SK-N-SH (cell line): ENCODE measurements at places on chromosomes 11 and 22.

- no peak overlapping the region for H3K4me3 ChIP-seq
- no peaks in the 10 kb centered on the region; the same call in 1 of the 2 replicates for H3K27me3 ChIP-seq
- DNase-seq: no peak
- no peak overlapping the region for H3K27ac ChIP-seq
- no peaks in the 10 kb centered on the region for H3K4me1 ChIP-seq
These were observed 9.5 kb upstream of the GGA1 start for GRCh38 chr22:37599153-37599552.

DNA sequence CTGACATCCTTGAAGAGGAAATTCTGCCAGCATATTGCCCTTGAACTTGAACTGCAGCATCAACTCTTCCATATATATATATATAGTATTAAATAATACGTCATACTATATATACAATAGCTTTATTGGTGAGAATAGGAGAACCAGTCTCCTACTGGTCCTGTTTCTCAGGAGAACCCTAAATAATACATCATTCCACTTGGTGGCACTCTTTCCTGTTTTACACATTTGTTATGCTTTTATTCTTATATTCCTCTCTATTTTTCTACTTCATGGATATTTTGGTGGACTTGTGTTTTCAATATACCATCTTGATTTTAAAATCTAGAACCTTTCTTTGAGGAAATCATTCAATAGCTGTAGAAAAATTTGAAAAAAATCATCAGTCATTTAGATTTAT, 193.3 kb downstream of the TRPC6 start:
- H3K27ac ChIP-seq: no peak overlapping the region
- H3K27me3 ChIP-seq: no peaks in the 10 kb centered on the region
- no peak overlapping the region for H3K4me3 ChIP-seq

DNA sequence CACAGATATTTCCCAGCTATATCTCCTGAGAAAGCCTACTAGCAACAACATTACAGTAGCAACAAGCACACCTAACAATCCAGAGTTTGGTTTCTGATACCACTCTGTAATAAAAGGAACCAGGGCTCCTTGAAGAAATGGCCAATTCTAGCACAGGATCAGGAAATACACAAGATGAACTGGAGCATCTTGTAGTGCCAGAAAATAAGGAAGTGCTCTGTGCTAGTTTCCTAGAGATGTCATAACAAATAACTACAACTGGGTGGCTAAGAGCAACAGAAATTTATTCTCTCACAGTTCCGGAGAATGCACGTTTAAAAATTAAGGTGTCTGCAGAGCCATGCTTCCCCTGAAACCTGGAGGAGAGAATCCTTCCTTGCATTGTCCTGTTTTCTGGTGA, 217.8 kb downstream of the KIRREL3 start:
- H3K27ac ChIP-seq: no peak overlapping the region
- no peak for DNase-seq
- H3K4me1 ChIP-seq: no peaks in the 10 kb centered on the region
- H3K27me3 ChIP-seq: no peaks in the 10 kb centered on the region
- H3K4me3 ChIP-seq: no peak overlapping the region

- no peak overlapping the region for H3K4me3 ChIP-seq
- H3K27ac ChIP-seq: no peak overlapping the region
- no peaks in the 10 kb centered on the region for H3K4me1 ChIP-seq
- H3K27me3 ChIP-seq: no peaks in the 10 kb centered on the region; the same call in 1 of the 2 replicates
These were observed 145.6 kb downstream of the CSNK2A3 start for GRCh38 chr11:11207428-11207827.

DNA sequence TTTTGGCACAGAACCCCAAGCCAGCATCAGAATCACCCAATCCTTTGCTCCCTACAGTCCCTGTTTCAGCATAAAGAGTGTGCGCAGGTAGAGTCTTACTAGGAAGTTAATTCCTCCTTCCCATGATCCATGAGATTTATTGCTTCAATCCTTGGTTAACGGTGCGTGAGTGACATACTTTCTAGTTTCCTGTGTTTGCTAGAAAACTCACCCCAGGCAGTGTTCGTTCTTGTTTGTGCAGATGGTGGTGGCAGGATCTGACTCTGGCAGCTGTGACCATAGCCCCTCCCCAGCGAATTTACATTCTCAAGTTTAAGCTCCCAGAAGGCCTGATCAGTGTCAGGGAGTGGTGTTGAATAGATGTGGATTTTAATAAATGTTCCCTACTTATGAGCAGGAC, 106.7 kb upstream of the CCT8L2 start:
- no peaks in the 10 kb centered on the region for H3K36me3 ChIP-seq
- no peak for DNase-seq
- H3K27ac ChIP-seq: no peak overlapping the region
- no peaks in the 10 kb centered on the region for H3K4me1 ChIP-seq

DNA sequence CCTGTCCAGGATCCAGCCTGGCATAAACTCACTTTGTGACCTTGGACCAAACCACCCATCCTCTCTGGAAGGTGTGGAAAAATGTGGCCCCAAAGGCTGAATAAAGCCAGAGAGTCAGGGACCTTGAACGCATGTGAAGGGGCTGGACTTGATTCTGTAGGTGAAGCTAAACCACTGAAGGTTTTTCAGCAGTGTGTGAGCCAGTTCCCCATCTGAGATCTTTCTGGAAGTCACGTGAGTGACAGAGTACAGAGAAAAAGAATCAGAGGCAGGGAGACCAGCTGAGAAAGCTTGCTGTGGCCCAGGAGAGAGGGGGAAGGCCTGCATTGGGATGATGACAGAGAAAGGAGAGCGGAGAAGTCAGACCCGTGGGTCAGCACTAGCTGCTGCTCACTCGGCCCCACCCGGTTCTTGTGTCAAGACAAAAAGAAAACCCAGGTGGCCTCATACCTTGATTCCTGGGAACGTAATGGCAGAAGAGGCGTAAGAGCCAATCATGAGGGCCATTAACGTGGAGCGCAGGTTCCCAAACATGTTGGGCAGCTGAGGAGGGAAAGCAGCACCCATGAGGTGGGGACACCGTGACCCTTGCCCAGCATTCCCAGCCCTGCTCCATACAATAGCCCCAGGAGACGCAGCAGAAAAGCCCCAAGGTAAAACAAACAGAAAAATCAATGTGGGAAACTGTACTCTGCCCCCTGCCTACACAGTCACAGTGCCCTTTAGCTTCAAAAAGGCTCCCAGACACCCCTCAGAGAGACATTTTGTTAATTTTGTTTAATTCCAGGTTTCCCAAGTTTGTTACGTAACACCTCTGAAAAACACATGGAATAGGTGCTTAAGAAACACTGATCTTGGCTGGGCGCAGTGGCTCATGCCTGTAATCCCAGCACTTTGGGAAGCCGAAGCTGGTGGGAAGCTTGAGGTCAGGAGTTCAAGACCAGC, 17.9 kb downstream of the SLC43A1 start:
- no peaks in the 10 kb centered on the region for H3K36me3 ChIP-seq
- H3K27me3 ChIP-seq: no peaks in the 10 kb centered on the region
- H3K4me3 ChIP-seq: no peak overlapping the region
- DNase-seq: no peak
- no peak overlapping the region for H3K27ac ChIP-seq
- H3K4me1 ChIP-seq: peaks cover 11% of the 10 kb centered on the region; the same call in 1 of the 2 replicates

GRCh38 chr11:102590276-102591049, 34.7 kb downstream of the MMP20 start:
- H3K36me3 ChIP-seq: no peaks in the 10 kb centered on the region
- no peak for DNase-seq
- no peak overlapping the region for H3K27ac ChIP-seq
- no peaks in the 10 kb centered on the region for H3K4me1 ChIP-seq
- H3K4me3 ChIP-seq: no peak overlapping the region

- no peaks in the 10 kb centered on the region for H3K27me3 ChIP-seq
- H3K27ac ChIP-seq: no peak overlapping the region; the same call in 1 of the 2 replicates
- no peaks in the 10 kb centered on the region for H3K4me1 ChIP-seq
- no peak overlapping the region for H3K4me3 ChIP-seq
- no peaks in the 10 kb centered on the region for H3K36me3 ChIP-seq
These were observed 18.3 kb downstream of the MYO18B start for GRCh38 chr22:25760294-25760693.

DNA sequence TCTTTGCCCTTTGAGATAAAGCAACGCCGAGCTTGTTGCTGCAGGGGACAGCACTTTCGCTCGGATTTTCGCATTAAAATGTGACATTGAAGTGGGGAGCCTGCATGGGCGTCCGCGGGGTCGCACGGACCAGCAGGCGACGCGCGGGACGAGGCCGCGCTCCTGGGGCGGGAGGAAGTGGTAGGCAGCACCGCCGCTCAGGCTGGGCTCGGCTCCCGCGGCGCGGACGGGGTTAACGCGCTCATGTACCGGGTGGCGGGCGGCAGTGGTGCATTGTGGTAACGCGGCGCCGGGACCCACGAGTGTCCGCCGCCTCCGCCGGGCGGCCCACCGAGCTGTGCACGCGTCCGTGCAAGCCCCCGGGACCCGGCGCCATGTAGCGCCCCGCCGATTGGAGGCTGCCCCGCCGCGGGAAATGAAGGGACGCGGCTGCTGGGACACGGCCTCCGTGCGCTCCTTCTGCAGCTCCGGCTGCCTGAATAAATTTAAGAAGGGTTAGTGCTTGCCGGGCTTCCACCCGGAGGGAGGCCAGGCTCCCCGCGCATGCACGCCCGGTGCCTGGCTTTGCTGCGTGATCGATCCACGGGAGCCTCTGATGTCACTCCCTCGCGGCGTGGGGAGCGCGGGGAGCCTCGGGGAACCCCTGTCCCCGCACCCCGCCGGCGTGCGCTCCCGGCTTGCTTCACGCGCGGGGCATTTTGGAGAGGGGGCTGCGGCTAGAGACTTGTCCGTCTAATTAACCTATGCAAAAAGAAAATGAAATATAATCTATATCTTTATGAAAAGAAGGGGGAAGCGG, 127.7 kb downstream of the OSBP2 start:
- no peak overlapping the region for H3K27ac ChIP-seq
- H3K36me3 ChIP-seq: no peaks in the 10 kb centered on the region
- peak; percentile 87 for DNase-seq
- H3K27me3 ChIP-seq: no peaks in the 10 kb centered on the region

- H3K4me3 ChIP-seq: no peak overlapping the region
- no peaks in the 10 kb centered on the region for H3K27me3 ChIP-seq
- no peaks in the 10 kb centered on the region for H3K4me1 ChIP-seq
- H3K36me3 ChIP-seq: no peaks in the 10 kb centered on the region
These were observed 14.9 kb downstream of the SMCO4 start for GRCh38 chr11:93528252-93528651.

DNA sequence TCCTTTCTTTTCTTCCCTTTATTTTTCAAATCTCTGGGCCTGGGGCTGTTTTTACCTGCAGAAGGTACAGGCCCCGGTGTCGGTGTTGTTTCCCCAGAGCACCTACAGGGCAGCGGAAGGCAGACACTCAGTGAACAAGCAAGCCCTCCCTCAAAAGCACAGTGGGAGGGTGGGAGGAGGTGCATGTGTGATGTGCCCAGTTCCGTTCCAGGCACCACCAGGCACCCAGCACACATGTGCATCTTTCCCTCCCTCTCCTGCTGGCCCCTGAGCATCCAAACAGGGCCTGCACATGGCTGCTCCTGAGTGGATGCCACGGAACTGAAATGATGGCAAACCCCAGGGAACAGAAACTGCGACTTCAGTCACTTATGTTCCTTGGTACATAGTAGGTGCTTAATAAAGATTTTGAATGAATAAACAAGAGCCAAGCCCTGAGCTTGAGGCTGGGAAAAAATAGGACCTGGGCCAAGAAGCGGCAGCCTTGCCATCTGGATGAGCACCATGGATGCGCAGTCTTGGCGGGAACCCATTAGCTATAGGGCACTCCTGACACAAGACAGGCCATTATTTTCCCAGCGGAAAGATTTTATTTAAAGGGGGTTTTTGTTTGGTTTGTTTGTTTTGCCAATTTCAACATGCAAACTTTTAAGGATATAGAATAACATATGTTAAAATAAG, 47.8 kb downstream of the ARRB1 start:
- H3K4me3 ChIP-seq: no peak overlapping the region
- H3K27ac ChIP-seq: no peak overlapping the region
- peaks cover 34% of the 10 kb centered on the region for H3K4me1 ChIP-seq
- H3K36me3 ChIP-seq: no peaks in the 10 kb centered on the region

DNA sequence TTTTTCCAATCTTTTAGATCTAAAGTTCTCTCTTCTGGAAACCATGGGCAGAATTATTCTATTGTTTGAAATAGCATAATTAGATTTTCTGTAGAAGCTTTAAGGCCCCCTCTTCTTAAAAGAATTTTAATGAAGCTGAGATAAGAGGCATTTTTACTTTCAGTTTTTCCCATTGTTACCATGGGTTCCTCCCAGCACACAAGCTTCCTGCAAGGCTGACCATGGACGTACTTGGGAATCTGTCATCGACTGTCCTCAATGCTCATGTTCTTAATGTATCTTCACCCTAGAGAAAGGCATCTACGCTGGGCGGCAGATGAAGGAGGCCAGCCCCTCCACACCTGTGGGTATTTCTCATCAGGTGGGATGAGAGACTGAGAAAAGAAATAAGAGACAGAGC, 11.1 kb downstream of the OR52K2 start:
- H3K4me1 ChIP-seq: no peaks in the 10 kb centered on the region
- no peak for DNase-seq
- no peak overlapping the region for H3K27ac ChIP-seq
- H3K4me3 ChIP-seq: peak overlapping the region; percentile 21; the same call in 1 of the 2 replicates
- H3K36me3 ChIP-seq: no peaks in the 10 kb centered on the region

- H3K36me3 ChIP-seq: peaks cover 2% of the 10 kb centered on the region
- H3K4me1 ChIP-seq: no peaks in the 10 kb centered on the region
- no peaks in the 10 kb centered on the region for H3K27me3 ChIP-seq
- H3K27ac ChIP-seq: no peak overlapping the region
These were observed 1014.1 kb downstream of the LRRC4C start for GRCh38 chr11:40445391-40445790.

GRCh38 chr11:32418836-32419235, 16.5 kb downstream of the WT1 start:
- no peak for DNase-seq
- no peak overlapping the region for H3K4me3 ChIP-seq
- no peak overlapping the region for H3K27ac ChIP-seq
- peaks cover 7% of the 10 kb centered on the region; the same call in 1 of the 2 replicates for H3K27me3 ChIP-seq

DNA sequence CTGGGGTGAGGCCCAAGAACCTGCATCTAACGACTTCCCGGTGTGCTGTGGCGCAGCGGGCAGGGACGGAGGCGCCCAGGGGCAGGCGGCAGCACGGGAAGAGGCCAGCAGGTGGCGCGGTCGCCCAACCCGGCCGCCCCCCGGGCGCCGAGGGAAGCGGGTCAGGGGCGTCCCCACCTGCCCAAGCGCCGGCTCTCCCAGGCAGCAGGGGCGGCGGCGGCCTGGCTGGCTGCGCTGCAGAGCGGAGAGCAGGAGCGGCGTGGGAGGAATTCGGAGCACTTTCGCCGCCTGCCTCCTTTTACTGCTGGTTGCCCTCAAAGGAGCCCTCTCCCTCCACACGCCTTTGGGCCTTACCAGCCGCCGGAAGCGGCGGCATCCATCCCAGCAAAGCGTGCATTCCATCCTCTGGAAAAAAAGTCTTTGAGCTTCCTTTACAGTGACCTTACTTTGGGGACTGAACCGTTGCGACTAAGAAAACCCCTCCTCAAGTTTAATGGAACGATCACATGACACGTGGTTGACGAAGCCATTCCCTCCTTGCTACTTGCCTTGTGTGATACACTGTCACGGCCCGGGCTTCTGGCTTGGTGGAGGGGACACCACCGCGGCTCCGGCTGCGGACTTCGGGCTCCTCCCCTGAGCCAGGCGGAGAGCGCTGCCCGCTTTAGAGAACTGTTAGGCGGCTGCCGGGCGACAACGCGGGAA, 106.8 kb upstream of the CLMP start:
- peaks cover 19% of the 10 kb centered on the region; the same call in 1 of the 2 replicates for H3K4me1 ChIP-seq
- peak; percentile 94 for DNase-seq
- H3K27me3 ChIP-seq: no peaks in the 10 kb centered on the region
- H3K4me3 ChIP-seq: peak overlapping the region; percentile 29; the same call in 1 of the 2 replicates

- no peaks in the 10 kb centered on the region for H3K4me1 ChIP-seq
- DNase-seq: no peak
- no peak overlapping the region for H3K27ac ChIP-seq
- no peaks in the 10 kb centered on the region for H3K27me3 ChIP-seq
These were observed 301.7 kb downstream of the BRD1 start for GRCh38 chr22:49525801-49526535.

GRCh38 chr11:132131047-132131446, 760.6 kb downstream of the NTM start:
- H3K27me3 ChIP-seq: no peaks in the 10 kb centered on the region
- no peak overlapping the region for H3K4me3 ChIP-seq
- no peak overlapping the region for H3K27ac ChIP-seq
